ENCODE measurements at places on chromosomes 3 and 15. TPM values are rescaled to one million over a fixed set of nuclear protein-coding genes. Genes with fewer than 3 reads are reported as not detected.

Gene CPA3
- not detected for total RNA-seq

Gene CTXN2
- 0.11 TPM for total RNA-seq

Gene PLSCR5
- not detected for total RNA-seq

Gene COLQ
- total RNA-seq: 0.61 TPM

Gene TTLL13
- not detected for total RNA-seq

Gene PBRM1
- 74.2 TPM for total RNA-seq

GRCh38 chr3:143002083-143002712, 828 bp downstream of the U2SURP start:
- no peaks in the 10 kb centered on the region for H3K4me1 ChIP-seq
- no peak for DNase-seq
- peak overlapping the region; percentile 90 for H3K4me3 ChIP-seq
- H3K36me3 ChIP-seq: no peaks in the 10 kb centered on the region

DNA sequence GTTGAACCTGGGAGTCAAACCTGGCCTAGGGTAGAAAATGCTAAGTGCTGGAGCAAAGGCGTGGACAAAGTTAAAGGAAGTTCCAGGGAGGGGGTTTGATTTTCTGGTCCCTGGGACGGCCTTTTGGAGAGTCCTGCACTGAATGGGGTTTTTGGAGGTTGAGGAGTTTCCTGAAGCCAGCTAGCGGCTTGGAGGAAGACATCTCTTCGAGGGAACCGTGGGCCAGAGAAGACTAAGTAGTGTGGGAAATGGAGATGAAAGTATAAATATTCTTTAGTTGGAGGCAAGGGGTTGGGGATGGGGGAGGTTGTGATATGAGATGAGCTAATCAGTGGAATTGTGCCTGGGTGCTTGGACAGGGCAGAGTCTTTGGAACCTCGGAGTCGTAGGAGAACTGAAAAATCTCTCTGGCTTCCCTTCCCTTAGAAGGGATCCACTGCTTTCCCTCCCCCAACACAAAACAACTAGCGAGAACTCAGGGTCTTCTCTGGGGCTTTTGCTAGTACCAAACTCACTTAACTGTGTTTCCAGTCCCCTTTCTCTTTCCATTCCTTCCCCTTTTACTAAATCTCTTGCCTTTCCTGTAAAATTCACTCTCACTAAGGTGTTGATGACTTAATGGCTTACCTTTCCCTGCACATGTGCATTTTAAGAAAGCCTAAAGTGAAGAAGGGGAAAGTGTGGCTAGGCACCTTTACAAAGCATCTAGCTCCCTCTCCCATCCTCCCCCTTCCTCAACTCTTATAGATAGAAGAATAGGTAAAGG, 1.0 kb downstream of the LPP start:
- H3K27ac ChIP-seq: no peak overlapping the region
- H3K4me3 ChIP-seq: peak overlapping the region; percentile 92
- H3K4me1 ChIP-seq: peaks cover 6% of the 10 kb centered on the region
- DNase-seq: no peak
- no peaks in the 10 kb centered on the region for H3K27me3 ChIP-seq

DNA sequence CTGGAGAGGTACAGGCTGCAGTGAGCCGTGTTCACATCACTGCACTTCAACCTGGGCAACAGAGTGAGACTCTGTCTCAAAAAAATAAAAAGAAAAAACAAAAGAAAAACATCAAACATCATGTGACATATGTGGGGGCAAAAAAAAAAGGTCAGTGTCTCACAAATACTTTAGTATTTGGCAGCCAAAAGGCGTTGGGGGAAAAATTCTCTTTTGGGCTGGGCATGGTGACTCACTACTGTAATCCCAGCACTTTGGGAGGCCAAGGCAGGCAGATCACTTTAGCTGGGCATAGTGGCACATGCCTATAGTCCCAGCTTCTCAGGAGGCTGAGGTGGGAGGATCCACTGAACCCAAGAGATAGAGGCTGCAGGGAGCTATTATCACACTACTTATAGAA, 47.6 kb downstream of the TMCC1 start:
- no peaks in the 10 kb centered on the region for H3K27me3 ChIP-seq
- no peaks in the 10 kb centered on the region for H3K4me1 ChIP-seq
- DNase-seq: no peak
- H3K27ac ChIP-seq: no peak overlapping the region
- H3K4me3 ChIP-seq: no peak overlapping the region

GRCh38 chr3:50627407-50628051, 10.6 kb downstream of the MAPKAPK3 start:
- no peaks in the 10 kb centered on the region for H3K4me1 ChIP-seq
- no peak overlapping the region for H3K27ac ChIP-seq
- H3K4me3 ChIP-seq: no peak overlapping the region
- H3K27me3 ChIP-seq: no peaks in the 10 kb centered on the region
- peaks cover 11% of the 10 kb centered on the region for H3K36me3 ChIP-seq

- no peak overlapping the region for H3K27ac ChIP-seq
- H3K4me3 ChIP-seq: no peak overlapping the region
- DNase-seq: no peak
- H3K4me1 ChIP-seq: no peaks in the 10 kb centered on the region
- no peaks in the 10 kb centered on the region for H3K27me3 ChIP-seq
Observed at GRCh38 chr15:85595804-85596536, 198.8 kb downstream of the KLHL25 start.

DNA sequence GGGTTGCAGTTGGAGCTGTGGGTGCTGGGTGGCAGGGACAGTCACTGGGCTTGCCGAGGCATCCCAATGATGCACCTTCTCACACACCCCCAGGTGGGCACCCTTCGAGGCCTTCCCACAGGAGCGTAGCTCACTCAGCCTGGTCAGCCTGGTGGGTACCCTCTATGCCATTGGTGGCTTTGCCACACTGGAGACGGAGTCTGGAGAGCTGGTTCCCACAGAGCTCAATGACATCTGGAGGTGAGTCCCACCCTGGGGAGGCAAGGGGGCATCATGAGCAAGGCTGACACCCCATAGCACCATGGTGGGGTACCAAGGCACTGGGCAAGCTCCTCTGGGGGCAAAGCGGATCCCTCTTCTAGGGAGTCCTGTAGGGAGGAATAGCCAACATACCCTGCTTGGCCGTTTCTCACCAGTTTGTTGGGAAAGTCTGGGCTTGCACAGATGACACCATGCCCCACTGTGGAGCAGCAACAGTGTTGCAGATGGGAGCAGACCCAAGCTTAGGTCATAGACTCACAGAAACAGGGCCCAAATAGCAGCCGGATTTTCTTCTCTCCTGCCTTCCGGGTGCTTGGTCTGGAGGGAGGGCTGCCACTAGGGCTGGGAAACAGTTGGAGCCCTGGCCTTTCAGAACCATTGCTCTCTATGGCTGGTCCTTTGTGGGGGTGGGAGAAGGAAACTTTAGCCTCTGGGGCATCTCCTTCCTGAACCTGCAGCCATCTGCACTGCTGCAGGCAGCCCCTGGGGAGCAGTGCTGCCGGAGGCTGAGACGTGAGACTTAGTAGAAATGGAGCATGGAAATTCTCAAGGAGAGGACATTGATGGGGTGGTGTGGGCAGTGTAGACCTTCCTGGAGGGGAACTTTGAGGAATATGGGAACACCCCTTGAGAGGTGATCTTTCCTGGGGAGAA, 5.7 kb downstream of the KLHL40 start:
- no peak overlapping the region for H3K27ac ChIP-seq
- H3K4me3 ChIP-seq: no peak overlapping the region
- H3K27me3 ChIP-seq: no peaks in the 10 kb centered on the region
- DNase-seq: no peak
- H3K36me3 ChIP-seq: no peaks in the 10 kb centered on the region

GRCh38 chr15:69389426-69389825, 24.7 kb upstream of the KIF23 start:
- H3K4me1 ChIP-seq: peaks cover 3% of the 10 kb centered on the region
- DNase-seq: no peak
- no peaks in the 10 kb centered on the region for H3K36me3 ChIP-seq
- H3K27ac ChIP-seq: no peak overlapping the region
- H3K4me3 ChIP-seq: no peak overlapping the region

DNA sequence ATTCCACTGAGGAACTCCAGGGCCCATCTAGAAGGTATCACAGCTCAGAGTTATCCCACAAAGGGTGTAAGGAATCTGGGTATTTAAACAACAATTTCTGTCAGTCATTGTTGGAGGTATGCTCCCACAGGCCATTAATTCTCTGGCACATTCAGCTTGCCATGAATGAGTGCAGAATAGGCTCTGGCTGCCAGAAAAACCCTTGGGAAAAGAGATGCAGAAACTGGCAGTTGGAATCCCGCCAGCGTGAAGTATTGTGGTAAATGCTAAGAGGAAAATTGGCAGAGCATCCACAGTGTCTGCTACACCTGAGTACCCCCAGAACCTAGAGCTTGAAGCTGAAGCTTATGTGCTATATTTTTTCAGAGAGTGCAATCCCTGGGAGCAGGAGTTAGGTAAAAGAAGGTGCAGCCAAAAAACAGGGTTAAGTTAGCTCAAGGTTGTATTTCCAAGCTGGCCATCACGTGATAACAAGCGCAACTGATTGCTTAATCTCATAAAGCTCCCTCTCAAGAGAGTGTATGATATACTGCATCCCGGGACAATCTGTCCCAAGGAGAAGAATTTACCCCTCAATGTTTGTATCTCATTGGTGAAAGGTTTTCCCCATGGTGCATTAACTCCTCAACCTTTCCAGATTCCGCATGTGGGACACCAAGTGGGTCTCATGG, 94.2 kb upstream of the ACP3 start:
- H3K36me3 ChIP-seq: peaks cover 4% of the 10 kb centered on the region
- no peak for DNase-seq
- no peak overlapping the region for H3K27ac ChIP-seq
- H3K27me3 ChIP-seq: no peaks in the 10 kb centered on the region
- H3K4me3 ChIP-seq: no peak overlapping the region

DNA sequence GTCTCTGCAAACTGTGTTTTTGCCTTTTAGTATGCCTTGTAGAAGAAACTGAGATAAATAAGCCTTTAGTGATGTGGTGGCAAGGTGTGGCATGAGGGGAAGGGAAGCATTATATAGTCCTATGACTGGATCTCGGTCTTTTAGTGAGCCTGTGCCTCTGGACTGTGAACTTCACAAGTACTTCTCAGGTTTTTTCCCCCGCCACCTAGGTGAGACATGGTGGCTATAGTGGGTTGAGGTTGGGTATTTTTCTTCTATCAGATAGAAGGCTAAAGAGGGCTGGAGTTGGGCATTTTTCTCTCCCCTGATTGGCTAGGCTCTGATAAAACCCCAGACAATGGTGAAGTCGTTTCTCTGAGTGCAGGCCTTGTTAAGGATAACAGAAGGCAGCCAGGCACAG, 38.7 kb upstream of the ZFAND6 start:
- H3K36me3 ChIP-seq: no peaks in the 10 kb centered on the region
- H3K27me3 ChIP-seq: no peaks in the 10 kb centered on the region
- no peak overlapping the region for H3K27ac ChIP-seq

DNA sequence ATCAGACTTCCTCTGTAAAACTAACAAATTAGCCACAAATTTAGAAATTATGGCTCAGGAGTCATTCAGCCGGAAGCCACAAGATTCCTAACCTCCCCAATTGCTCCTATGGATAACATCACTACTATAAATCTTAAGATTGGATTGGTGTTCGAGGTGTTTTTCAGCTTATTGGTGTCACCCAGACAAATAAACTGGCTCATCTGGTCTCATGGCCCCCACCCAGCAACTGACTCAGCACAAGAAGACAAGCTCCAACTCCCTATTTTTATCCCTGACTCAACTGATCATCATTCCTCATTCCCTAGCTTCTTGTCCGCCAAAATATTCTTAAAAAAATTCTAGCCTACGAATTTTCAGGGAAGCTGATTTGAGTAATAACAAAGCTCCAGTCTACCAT, 135.1 kb upstream of the STRIT1 start:
- H3K36me3 ChIP-seq: peaks cover 15% of the 10 kb centered on the region
- no peak overlapping the region for H3K27ac ChIP-seq
- DNase-seq: no peak
- H3K4me1 ChIP-seq: peaks cover 6% of the 10 kb centered on the region
- H3K4me3 ChIP-seq: no peak overlapping the region

DNA sequence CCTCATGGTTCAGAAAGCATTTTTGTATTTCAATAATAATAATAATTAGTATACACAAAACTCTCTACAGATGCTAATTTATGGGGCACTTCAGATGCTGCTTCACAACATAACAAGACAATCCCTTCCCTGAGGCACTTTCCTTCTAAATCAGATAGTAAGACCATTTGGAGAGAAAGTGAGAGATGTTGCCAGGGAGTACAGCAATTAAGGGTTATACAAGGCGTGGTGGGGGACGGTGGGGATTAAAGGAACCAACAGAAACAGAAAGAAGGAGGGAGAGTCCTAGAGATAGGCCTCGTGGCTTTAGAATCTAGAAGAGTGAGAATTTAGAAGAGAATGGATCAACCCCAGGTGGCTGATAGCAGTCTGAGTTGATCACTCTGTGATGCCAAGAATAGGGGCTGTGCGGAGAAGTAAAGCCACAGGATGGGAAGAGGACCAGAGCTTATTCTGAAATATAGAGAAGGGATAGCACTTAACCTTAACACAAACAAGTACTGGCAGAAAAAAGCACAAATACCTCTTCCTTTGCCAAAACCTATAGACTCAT, 76.9 kb downstream of the ETFA start:
- H3K4me3 ChIP-seq: peak overlapping the region; percentile 1
- no peaks in the 10 kb centered on the region for H3K27me3 ChIP-seq
- DNase-seq: no peak
- H3K4me1 ChIP-seq: no peaks in the 10 kb centered on the region
- peaks cover 7% of the 10 kb centered on the region for H3K36me3 ChIP-seq

Data from H9 (cell line).